ENCODE measurements at places on chromosomes 6 and 20.

DNA sequence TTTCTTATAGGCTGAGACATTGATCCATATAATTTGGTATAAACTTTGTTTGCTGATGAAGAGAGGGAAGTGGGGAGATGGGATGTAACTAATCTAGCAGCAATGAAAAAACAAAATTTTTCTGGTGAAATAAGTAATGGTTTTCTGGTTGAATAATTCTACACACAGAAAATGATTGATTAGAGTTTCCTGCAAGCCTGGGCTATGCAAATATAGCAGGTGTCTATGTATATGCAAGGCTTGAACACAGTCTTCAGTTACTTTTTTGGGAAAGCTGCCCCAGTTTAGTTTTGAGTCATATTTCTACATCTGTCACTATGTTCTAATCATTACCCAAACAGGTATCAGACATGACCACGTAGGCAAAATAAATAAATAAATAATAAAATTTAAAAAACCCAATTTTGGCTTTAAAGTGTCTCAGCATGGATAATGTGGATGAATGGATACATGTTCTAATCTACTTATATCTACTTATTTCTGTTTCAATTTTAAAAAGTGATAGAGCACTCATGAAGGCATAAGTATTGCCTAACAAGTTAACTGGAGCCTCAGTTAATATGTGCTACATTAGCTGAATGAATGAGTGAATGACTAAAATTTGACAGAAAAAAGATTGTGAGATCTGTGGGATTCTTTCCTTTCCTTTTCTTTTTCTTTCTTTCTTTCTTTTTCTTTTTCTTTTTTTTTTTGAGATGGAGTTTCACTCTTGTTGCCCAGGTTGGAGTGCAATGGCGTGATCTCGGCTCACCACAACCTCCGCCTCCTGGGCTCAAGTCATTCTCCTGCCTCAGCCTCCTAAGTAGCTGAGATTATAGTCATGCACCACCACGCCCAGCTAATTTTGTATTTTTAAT lies 37.2 kb upstream of the TFB1M start:
- DNase-seq, result no peak

- no peak for DNase-seq
Measured at GRCh38 chr20:33687370-33687915, 1.3 kb upstream of the E2F1 start.

- DNase-seq, result no peak
Measured at GRCh38 chr6:3882866-3883265, 33.7 kb downstream of the FAM50B start.

DNA sequence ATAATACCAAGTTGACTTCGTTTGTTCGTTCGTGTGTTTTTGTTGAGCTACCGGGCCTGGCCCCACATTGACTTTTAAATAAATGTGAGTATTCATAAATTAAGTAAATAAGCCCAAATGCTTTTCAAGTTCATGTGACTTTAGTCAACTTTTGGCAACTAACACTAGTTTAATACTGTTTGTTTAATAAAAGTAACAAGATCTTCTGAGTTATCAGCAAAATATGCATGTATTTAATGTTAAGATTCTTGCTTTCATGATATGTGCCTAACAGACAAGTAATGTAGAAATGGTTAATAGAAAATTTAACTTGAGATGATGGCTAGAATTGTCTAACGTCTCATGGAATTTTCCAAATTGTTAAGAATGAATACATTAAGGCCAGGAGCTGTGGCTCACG lies 38.7 kb upstream of the ECI2 start:
- no peak for DNase-seq

- no peak for DNase-seq
Measured at GRCh38 chr20:61516346-61517208, 264.5 kb downstream of the CDH4 start.

GRCh38 chr6:40268614-40269013 lies 318.6 kb downstream of the LRFN2 start:
- no peak for DNase-seq

DNA sequence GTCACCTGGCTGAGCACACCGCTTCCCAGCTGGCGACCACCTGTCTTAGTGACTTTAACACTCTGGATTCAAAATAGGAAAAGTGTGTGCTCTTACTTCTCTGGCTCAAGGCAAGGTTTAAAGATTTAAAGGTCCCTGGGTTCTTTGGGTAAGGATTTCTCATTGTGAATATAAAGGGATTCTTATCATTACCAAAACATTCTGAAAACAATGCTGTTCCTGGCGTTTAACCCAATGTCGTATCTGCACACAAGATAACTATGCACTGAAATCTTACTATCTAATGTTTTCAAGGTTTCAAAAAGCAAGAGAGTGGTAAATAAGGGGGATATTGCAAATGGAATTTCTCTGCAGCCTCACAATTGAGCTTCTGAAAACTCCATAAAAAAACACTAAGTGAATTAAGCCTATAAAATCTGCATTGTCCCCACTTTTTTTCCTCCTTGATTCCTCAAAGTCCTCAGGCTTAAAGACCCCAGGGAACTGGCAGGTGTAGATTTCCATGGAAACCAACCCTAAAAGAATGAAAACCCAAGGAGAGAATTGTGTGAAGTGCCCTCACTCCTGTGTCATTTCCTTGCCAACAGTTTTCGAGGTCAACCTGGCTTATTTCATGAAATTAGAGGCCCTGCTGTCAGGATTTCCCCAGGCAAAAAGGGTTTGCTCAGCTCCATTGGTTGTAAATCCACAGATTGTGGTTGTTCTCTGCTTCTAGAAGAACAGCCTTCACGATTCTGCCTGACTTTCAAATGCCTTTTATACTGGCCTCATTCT lies 44.0 kb downstream of the BMP2 start:
- DNase-seq, result no peak

GRCh38 chr6:19805129-19805481 lies 32.1 kb upstream of the ID4 start:
- DNase-seq, result no peak

- no peak for DNase-seq
Measured at GRCh38 chr6:111606620-111607115, 990 bp upstream of the TRAF3IP2 start.

DNA sequence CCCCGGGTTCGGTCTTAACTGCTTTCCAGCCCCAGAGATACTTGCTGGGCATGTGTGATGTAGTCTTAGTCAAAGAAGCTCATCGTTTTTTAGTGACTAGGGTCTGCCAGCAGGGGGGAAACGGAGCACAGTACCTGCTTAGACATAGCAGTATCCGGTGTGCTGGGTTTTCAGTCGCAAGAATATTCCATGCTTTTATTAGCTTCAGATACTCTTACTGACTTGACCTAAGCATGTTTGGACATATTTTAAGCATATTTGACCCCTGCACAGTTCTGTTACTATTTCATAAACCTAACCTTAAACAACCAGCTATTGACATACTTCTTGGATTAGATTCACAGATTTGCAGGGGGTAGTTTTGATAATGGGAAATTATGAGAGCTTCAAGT lies 3.0 kb downstream of the E2F3 start:
- peak; percentile 28 for DNase-seq

- no peak for DNase-seq
Measured at GRCh38 chr6:139926711-139927110, 552.3 kb upstream of the CITED2 start.

GRCh38 chr6:43052842-43053544 lies 658 bp downstream of the CUL7 start:
- DNase-seq, result no peak

DNA sequence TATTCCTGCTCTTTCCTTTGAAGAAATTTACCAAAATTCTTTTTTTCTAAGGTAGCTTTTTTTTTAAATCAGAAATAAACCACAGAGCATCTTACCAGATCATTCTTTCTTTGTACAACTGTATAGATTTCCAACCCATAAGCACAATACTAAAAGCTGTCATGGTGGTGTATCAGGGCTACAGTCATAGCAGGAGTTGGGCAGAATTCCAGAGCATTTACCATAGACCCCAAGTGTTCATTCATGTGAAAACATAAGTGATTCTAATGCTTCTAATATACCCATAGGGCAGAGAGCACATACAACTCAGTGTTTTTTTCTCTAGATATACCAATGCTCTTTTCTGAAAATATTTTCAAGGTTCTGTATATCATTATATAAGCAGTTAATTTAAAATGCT lies 392.5 kb downstream of the FRK start:
- DNase-seq, result no peak

DNA sequence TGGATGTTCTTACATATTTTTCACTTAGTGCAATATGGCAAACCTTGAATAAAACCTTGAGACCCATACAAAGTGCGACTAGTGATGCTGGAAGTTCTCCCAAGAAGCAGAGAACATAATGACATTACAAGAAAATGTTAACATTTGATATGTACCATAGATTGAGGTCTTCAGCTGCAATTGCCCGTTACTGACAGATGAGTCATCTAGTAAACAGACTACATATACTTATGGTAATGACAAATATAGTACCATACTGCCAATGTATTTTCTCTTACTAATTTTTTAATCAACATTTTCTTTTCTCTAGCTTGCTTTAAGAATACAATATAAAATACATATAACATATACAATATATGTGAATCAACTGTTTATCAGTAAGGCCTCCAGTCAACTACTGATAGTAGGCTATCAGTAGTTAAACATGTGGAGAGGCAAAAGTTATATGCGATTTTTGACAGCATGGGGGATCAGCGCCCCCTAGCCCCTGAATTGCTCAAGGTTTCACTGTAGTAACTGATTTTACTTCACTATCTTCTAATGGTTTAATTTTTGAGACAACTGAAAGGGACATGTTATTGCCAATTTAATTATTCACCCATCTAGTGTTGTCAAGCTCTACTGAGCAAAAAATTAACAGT lies 166.7 kb upstream of the ADGRB3 start:
- DNase-seq, result no peak

DNA sequence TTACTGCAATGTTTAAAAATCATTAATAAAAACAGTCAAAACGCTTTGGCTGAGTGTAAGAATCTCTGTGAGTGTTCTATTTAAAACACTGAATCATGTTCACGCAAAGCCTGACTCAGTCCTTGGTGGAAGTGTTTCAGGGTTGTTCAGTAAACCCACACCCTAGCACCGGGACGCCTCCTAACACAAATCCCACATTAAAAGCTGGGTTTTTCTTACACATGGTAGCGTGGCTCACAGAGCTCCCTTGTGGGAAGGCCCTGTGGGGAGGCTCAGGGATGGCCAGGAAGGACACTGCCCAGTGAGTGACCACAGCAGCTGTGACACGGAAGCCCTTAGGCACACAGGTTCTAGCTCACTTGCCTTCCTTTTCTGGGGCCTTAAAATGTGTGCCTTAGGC lies 80.2 kb downstream of the GMPR start:
- DNase-seq, result no peak

DNA sequence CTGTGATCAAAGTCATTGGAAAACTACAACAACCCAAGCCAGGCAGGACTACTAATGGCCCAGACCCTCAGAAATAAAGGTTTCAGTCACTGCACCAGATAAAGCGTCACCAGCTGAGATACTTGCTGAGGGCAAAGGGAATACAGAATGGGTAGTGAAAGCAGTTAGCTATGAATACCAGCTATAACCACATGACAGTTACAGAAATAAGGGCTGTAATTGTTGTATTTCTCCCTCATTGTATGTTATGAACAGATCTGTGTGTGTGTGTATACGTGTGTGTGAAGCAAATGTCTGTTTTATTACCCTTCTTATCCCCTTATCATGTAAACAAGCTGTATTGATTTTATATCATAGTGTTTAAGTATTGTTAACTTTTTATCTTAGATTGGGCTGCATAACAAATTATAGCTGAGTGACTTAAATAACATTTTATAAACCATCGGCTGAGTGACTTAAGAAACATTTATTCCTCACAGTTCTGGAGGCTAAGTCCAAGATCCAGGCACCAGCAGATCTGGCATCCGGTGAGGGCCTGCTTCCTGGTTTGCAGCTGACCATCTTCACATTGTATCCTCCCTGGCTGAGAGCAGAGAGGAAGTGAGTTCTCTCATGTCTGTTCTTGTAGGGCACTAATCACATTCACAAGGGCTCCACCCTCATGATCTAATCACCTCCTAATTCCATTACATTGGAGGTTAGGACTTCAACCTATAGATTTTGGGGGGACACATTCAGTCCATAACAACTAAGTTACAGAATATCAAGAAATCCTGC lies 46.0 kb upstream of the VSX1 start:
- DNase-seq, result no peak

DNA sequence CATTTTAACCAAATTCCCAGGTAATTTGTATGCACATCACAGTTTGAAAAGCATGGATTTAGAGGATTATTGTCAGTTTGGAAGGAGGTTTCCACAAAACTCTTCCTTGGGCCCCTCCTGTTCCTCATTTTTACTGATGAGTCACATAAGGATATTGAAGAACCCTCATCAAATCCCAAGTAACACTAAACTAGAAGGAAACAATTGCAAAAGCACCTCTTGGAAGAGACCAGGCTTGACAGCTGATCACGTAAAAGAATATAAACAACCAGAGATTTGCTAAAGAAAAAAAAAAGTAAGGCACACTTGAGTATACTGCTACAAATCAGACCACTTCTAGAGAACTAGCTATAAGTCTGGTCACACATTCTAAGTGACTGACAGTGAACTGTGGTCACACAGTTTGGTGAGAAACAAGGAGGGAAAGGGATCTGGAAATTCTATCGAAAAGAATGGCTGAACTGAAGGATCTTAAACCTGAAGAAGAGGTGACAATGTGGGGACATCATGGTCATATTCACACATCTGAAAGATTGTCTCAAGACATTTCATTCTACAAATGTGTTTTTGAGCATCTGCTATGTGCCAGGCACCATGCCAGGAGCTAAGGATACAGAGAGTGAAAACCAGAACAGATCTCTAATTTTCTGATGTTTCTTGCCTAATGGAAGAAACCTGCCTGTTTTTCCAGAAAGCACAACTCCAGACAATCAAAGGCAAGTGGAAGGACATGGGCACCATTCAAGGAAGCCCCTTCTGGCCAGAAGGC lies 24.1 kb downstream of the ZHX3 start:
- no peak for DNase-seq

DNA sequence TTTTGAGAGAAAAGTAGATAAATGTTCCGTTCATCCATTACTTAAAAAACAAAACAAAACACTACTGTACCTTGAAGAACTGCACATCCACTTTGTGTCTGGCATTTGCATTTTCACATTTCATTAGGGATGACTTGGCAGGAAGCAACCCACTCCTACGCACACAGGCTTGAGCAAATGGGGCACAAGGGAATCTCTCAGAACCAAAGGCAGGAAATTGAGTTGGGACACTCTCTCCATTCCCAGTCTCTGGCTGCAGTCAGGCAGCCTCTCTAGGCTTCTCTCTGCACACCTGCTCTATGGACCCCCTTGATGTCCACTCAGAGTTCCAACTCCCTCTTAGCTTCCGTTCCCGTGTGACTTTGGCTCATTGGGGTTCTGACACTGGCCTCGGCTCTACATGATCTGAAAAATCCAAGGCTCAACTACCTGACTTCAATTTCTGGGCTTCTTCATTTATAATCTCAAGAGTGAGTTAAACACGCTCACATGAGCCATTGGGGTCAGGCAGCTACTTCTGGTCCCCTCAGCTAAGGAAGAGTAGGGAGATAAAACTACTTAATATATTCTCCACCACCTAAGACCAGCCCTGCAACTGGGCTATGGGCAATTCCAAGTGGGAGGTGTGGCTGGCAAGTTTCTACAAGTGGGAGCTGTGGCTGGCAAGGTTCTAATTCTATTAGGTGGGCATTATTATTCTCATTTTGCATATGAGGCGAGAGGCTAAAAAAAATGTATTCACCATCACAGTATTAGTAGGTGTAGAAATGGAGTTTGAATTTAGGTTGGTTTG lies 251.9 kb downstream of the SOD2 start:
- DNase-seq, result no peak

Measured in left renal cortex interstitium (tissue), 4 donors.